ENCODE measurements at places on chromosomes 16 and 17.
A peak's percentile ranks its signal among the peaks of the same experiment; 100 is the strongest.

DNA sequence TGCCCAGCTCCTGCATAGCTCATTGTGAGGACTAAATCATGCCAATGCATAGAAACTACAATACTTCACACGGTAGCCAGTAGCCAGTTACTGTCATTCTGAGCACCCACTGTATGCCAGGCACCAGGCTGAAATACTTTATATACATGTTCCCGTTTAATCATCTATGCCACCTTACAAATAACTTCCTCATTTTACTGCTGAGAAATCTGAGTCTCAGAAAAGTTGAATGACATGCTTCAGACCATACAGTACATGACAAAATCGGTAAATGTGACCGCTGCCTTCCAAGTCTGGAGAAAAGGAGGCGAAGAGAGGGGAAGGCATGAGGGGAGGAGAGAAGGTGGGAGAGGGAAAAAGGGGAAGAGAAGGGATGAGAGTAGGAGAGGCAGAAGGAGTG lies 9.2 kb upstream of the TLCD3B start:
- DNase-seq: no peak

DNA sequence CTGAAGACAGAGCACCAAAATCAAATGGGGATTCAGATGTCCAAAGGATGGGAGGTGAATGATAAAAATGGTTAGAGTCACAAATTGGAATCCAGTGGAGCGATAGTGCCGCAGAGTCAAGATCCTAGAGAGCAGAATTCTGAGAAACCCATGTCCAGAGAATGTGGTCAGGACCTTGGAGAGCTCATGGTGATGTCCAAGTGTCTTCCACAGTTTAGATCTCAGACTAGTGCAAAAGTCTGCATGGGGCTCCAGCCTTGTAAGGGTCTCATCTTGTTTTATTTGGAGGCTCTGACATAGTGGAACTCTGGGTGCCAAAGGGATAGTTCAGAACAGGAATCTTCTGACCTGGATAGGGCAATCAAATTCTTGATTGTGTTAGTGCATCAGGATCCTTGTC lies 245.9 kb upstream of the HSBP1 start:
- DNase-seq: no peak

DNA sequence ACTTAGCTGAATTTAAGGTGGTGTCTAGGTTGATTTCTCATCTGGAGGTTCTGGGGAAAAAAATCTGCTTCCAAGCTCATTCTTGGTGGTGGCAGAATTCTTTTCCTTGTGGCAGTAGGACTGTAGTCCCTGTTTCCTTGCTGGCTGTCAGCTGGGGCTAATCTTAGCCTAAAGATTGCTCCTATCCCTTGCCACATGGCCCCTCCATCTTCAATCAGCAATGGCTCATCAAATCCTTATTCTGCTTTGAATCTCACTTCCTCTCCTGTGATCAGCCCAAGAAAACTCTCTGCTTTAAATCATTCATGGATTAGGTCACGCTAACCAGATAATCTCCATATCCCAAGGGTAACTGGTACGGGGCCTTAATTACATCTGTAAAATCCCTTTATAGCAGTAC lies 6.6 kb downstream of the FAM20A start:
- no peak for DNase-seq

DNA sequence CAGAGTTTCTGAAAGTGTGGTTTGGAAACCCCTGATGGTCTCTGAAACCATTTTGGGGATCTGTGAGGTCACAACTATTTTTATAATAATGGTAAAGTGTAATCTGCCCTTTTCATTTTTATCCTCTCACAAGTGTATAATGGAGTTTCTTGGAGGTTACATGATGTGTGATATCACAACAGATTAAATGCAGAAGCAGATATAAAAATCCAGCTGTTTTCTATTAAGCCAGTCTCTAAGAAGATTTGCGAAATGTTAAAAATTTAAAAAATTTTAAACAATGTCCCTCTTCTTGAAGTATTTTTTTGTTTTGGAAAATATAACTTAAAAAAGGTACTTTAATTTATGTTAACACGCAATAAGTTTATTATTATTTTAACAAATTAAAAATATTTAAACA lies 48.7 kb downstream of the RPGRIP1L start:
- no peak for DNase-seq

- peak; percentile 70 for DNase-seq
Measured at GRCh38 chr16:22070361-22071330, 21.7 kb upstream of the VWA3A start.

GRCh38 chr17:20159406-20160069 lies 150.4 kb downstream of the SPECC1 start:
- no peak for DNase-seq

GRCh38 chr17:65078441-65079160 lies 22.1 kb upstream of the GNA13 start:
- DNase-seq: no peak

- no peak for DNase-seq
Measured at GRCh38 chr16:58440131-58440530, 47.9 kb downstream of the GINS3 start.

- no peak for DNase-seq
Measured at GRCh38 chr17:21381076-21381706, 5.0 kb downstream of the KCNJ12 start.

DNA sequence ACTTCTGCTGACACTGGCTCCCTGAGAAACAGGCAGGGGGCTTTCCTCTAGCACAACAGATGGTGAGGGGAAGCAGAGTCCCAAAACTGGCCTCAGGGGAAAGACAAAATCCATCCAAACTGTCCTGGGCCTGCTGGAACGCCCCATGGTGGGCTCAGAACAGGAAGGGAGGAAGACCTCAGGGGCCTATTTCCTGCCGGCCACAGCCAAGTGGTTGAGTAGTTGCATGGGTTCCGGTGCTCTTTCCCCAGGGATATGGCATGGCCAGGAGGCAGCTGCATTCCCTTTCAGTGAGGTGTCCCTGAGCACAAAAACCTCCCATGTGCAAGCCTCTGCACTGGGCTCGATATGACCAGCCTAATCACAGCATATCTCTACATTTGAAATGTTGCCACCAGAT lies 303.0 kb upstream of the IRX5 start:
- DNase-seq: no peak

- no peak for DNase-seq
Measured at GRCh38 chr17:1498869-1499268, 6.4 kb upstream of the MYO1C start.

DNA sequence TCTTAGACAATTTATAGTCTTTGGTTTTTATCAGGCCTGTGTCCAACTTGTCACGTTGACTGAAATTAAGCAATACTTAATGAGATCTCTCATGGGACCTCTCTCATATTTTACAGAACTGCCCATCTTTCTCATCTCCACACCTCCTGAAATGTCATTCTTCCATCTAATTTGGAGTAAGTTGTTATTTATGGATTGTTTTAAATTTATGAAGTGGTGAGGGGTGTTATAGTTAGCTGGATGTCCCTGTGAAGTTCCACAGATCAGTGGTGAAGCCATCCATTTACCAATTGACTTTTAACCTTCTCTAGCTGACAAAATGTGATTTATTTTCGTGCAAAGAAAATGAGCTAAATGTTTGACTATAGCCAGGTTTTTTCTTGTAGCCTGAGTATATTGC lies 824.9 kb downstream of the KCNJ2 start:
- DNase-seq: no peak

DNA sequence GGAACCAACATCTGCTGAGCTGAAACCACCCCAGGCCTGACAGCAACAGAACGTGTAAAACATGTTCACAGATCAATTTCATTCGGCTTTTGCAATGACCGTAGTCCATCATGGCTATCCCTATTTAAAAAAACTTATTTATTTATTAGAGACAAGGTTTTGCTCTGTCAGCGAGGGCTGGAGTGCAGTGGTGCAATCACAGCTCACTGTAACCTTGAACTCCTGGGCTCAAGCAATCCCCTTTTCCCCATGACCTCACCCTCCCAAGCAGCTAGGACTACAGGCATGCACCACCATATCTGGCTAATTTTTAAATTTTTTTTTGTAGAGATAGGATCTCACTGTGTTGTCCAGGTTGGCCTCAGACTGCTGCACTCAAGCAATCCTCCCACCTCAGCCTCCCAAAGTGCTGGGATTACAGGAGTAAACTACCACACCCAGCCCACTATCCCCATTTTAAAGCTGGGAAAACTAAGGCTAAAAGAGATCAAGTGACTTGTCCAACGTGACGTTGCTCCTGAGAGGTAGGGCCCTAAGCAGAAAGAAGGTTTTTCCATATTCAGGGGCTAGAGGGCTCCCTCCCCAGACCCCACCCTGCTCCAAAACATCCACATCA lies 77.7 kb downstream of the MYH11 start:
- DNase-seq: no peak

DNA sequence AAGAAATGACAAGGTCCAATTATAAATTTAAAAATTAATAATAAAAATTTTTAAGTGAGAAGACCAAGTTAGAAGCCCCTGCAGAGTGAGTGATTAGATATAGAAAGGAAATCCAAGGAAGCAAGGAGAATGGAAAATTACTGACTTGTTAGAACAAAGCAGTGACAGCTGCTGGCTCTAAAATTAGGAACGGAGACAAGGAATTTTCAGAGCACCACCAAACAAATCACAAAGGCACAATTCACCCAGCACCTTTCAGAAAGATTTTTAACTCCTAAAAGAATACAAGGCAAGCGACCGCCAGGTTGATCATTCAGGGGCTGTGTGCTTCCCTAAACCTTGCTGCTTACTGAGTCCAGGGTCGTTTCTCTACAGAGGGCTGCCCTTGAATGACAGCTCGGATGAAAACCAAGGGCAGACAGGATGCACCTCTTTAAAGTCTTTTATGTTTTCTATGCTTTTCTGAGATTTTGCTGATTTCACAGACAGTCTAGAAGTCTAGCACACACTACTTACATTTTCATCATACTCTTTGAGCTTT lies 45.4 kb upstream of the GINS3 start:
- DNase-seq: peak; percentile 49

- no peak for DNase-seq
Measured at GRCh38 chr16:73404001-73404400, 356.1 kb upstream of the ZFHX3 start.

- no peak for DNase-seq
Measured at GRCh38 chr16:80347900-80348299, 192.9 kb upstream of the DYNLRB2 start.

GRCh38 chr17:238964-239259 lies 57.5 kb upstream of the DOC2B start:
- DNase-seq: no peak

GRCh38 chr17:67982034-67982640 lies 14.1 kb downstream of the C17orf58 start:
- no peak for DNase-seq

- DNase-seq: peak; percentile 15
Measured at GRCh38 chr17:17900615-17901520, 64.1 kb upstream of the SREBF1 start.

- DNase-seq: no peak
Measured at GRCh38 chr16:49641250-49641649, 214.7 kb downstream of the ZNF423 start.

- DNase-seq: no peak
Measured at GRCh38 chr17:41492771-41493170, 3.1 kb upstream of the KRT36 start.

DNA sequence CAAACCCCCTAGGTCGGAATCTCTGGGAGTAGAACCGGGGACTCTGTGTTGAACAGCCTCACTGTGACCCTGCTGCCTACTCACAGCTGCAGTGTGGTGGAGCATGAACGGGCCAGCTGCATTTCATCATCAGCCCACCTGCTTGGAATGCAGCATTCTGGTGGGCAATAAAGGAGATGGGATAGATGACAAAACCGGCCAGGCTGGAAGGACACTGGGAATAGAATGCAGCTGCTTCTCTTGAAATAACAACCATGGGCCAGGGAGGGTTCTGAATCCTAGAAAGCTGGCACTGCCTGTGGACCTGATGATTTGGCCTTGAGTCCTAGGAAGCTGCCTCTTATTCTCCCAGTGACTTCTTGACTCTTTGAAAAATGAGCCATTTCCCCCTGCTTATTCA lies 23.5 kb downstream of the CFAP97D1 start:
- DNase-seq: no peak

- no peak for DNase-seq
Measured at GRCh38 chr17:19402171-19402570, 8.9 kb upstream of the RNF112 start.

GRCh38 chr16:67024384-67025209 lies 4.4 kb upstream of the CBFB start:
- no peak for DNase-seq

- DNase-seq: no peak
Measured at GRCh38 chr16:2702871-2703745, 16.9 kb downstream of the PRSS27 start.

- DNase-seq: no peak
Measured at GRCh38 chr16:69496376-69496775, 69.4 kb upstream of the NFAT5 start.

DNA sequence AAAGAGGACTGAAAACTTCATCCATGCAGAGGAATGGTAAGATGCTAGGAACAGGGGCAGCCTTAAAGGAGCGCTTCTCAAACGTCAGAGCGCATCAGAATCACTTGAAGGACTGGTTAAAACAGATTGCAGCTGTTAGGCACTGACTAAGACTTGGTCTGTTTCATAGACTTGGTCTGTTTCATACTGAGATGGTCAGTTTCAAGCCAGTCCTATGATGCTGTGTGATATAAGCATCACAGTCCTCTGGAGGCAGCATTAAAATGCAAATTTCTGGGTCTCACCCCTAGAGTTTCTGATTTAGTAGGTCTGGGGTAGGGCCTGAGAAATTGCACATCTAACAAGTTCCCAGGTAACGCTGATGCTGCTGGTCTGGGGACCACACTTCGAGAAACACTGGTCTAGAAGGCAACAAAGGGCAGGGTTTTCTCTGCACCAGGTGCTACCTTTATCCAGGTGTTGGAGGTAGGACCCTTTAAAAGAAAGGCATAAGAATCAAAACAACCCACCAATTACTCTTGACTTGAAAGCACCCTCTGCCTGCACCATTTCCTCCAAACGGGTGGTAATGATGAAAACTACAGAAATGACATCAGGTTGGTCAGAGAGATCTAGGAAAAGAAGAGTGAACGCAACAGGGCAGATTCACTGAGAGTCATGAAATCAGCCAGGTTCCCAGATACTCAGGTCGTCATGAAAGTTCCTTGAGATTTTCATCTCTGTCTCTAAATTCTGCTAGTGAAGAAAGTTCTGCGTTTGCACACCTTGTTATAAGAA lies 95.0 kb upstream of the RCVRN start:
- no peak for DNase-seq

- no peak for DNase-seq
Measured at GRCh38 chr16:86664522-86665318, 86.4 kb downstream of the FOXL1 start.

- no peak for DNase-seq
Measured at GRCh38 chr17:12457493-12457892, 208.2 kb upstream of the MYOCD start.

DNA sequence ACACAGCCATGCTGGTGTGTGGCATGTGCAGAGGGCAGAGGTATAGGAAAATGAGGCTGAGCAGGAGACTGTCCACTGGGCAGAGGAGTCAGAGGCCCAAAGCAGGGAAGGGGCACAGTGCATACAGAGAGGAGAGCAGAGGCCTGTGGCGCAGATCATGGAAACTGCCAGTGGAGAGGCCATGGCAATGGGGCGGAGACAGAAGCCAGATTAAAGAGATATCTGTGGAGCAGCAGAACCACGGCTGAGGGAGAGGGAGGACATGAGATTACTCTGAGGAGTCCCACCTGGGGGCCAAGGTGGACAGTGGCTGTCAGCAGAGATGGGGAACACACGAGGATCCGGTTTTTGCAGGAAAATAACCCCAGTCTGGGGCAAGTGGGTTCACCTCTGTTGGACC lies 43.3 kb downstream of the RANBP10 start:
- no peak for DNase-seq

- DNase-seq: peak; percentile 82
Measured at GRCh38 chr16:68275611-68276191, 11.4 kb downstream of the SLC7A6 start.
